ENCODE measurements at places on chromosomes 3 and 15.

DNA sequence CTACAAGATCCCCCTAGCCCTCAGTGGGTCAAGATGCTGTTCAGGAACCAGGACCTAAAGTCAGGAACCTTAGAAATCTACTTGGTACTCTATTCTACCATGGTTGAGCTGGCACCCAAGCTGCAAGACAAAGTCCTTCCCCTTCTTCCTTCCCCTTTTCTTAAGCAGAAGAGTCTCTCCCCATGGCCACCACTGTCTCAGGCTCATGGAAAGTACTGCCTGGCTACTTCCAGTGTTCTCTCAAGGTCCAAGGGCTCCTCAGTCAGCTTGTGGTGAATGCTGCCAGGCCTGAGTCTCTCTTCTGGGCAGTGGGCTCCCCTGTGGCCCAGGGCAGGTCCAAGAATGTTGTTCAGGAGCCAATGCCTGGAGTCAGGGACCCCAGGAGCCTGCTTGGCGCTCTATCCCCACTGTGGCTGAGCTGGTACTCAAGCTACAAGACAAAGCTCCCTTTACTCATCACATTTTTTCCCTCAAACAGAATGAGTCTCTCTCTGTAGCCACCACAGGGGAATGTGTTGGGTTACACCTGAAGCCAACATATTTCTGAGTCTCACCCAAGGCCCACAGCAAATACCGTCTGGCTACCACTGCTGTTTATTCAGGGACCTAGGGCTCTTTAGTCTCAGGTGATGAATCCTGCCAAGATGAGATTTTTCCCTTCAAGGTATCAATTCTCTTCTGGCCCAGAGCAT lies 18.1 kb upstream of the SLC27A2 start:
- H3K4me1 ChIP-seq, result no peaks in the 10 kb centered on the region
- no peak for ATAC-seq
- H3K36me3 ChIP-seq, result no peaks in the 10 kb centered on the region
- no peaks in the 10 kb centered on the region for H3K27me3 ChIP-seq

DNA sequence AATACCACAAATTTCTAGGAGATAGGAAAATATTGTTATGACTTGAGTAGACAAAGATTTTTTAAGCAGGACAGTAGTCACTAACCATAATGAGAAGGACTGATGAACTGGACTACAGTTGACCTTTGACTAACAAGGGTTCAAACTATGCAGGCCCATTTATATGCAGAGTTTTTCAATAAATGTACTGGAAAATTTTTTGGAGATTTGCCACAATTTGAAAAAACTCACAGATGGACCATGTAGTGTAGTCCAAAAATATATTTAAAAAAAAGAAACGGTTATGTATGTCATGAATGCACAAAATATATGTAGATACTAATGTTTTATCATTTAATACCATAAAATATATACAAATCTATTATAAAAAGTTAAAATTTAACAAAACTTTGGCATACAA lies 151.8 kb downstream of the LRRN1 start:
- no peak overlapping the region for H3K27ac ChIP-seq
- no peaks in the 10 kb centered on the region for H3K27me3 ChIP-seq
- ATAC-seq, result no peak
- no peak overlapping the region for H3K4me3 ChIP-seq
- no peaks in the 10 kb centered on the region for H3K4me1 ChIP-seq

DNA sequence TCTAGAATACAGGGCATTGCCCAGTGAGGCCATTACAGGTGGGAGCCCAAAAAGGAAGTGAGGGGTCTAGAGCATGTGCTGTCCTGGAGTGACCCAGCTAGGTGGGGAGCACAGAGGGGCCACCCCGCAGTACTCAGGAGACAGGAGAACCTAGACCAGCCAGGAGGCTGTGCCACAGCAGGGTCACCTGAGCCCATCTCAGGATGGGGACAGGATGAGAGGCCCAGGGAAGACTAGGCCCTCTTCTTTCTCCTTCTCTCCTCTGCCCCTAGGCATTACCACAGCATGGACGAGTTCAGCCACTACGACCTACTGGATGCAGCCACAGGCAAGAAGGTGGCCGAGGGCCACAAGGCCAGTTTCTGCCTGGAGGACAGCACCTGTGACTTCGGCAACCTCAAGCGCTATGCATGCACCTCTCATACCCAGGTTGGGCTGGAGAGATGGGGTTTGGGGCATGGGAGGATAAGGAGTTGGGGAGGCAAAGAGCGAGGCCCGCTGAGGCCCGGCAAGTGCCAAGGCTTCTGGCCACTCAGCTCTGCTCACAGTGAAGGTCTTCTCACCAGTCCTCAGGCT lies 20.6 kb downstream of the LOXL1 start:
- peaks cover 36% of the 10 kb centered on the region for H3K4me1 ChIP-seq
- H3K27me3 ChIP-seq, result no peaks in the 10 kb centered on the region
- no peak overlapping the region for H3K27ac ChIP-seq
- H3K4me3 ChIP-seq, result no peak overlapping the region
- H3K36me3 ChIP-seq, result no peaks in the 10 kb centered on the region

- H3K4me3 ChIP-seq, result no peak overlapping the region
- H3K4me1 ChIP-seq, result no peaks in the 10 kb centered on the region
- H3K36me3 ChIP-seq, result no peaks in the 10 kb centered on the region
- H3K27me3 ChIP-seq, result peaks cover 7% of the 10 kb centered on the region
Measured at GRCh38 chr3:182182531-182182968, 470.8 kb downstream of the SOX2 start.

GRCh38 chr3:17179381-17180205 lies 294.8 kb downstream of the PLCL2 start:
- H3K27ac ChIP-seq, result no peak overlapping the region
- no peak overlapping the region for H3K4me3 ChIP-seq
- no peak for ATAC-seq

DNA sequence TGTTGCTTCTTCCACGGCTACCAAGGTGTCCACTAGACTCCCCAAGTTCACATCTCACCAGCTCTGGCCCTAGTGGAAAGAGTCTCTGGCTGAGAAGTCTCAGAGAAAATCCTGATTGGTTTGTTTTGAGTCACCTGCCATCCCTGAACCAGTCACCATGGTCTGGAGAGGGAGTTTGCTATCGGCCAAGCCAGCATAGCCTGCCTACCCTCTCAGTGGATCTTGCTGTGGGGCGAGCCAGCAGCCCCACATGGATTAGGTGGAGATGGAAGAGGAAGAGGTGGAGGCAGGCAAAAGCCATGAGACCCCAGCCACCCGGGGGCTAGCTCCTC lies 48.1 kb upstream of the FLNB start:
- H3K4me1 ChIP-seq, result no peaks in the 10 kb centered on the region
- no peak for ATAC-seq
- H3K27me3 ChIP-seq, result no peaks in the 10 kb centered on the region
- H3K36me3 ChIP-seq, result no peaks in the 10 kb centered on the region
- no peak overlapping the region for H3K4me3 ChIP-seq

DNA sequence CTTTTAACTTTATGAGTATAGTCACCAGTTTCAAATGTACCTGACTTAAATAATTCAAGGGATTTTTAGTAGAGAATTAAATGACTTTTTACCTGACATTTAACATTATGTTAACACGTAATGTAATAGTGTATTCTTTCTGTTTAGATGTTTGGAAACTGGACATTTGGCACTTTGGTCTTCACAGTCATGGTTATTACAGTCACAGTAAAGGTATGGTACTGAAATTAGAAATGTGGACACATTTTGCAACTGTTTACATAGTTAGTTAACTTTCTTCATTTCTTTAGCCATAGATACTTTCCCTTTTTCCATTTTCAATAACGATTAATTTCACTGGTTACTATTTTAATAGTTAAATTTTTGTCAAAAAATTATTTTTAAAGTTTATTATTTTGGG lies 83.8 kb downstream of the DCUN1D1 start:
- ATAC-seq, result no peak
- H3K4me1 ChIP-seq, result peaks cover 5% of the 10 kb centered on the region
- no peak overlapping the region for H3K27ac ChIP-seq
- H3K36me3 ChIP-seq, result no peaks in the 10 kb centered on the region

- peak; percentile 35 for ATAC-seq
- H3K27ac ChIP-seq, result peak overlapping the region; percentile 67
- H3K36me3 ChIP-seq, result no peaks in the 10 kb centered on the region
- no peak overlapping the region for H3K4me3 ChIP-seq
- H3K4me1 ChIP-seq, result peaks cover 30% of the 10 kb centered on the region
Measured at GRCh38 chr3:20056725-20057611, 16.7 kb downstream of the KAT2B start.

DNA sequence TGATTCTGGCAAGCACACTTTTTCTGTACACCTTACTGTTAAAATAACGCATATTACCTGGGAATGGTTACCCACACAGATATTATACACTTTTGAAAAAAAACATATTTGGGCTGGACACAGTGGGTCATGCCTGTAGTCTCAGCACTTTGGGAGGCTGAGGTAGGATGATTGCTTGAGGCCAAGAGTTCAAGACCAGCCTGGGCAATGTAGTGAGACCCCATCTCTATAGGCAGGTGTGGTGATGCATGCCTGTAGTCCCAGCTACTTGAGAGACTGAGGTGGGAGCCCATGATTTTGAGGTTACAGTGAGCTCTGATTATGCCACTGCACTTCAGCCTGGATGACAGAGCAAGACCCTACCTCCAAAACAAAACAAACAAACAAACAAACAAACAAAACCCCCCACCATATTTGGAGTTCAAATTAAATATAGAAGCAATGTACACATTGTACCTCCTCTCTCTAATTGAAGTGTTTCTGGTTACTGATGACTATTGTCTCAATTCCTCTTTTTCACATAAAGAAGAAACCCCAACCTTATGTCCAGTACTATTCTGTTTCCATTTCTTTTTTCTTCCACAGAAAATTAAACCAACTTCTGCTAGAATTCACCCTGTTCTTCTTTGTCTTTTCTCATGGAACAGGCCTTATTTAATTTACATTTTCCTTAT lies 152.6 kb upstream of the UMPS start:
- no peaks in the 10 kb centered on the region for H3K27me3 ChIP-seq
- H3K4me3 ChIP-seq, result no peak overlapping the region
- H3K36me3 ChIP-seq, result no peaks in the 10 kb centered on the region

DNA sequence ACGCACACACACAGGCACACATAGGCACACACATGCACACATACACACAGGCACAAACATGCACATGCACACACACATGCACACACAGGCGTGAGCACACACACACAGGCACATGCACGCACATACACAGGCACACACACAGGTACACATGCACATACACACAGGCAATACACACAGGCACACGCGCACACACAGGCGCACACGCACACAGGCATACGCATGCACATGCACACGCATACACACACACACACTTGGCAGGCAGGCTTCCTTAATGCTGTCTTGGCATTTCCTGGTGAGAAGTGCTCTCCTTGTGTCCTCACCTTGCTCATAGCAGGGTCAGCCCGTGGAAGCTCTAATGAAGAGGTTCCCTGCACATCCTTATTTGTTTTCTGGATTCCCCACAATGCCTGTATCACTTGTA lies 8.4 kb upstream of the SLCO2A1 start:
- no peak overlapping the region for H3K4me3 ChIP-seq
- H3K27me3 ChIP-seq, result no peaks in the 10 kb centered on the region
- no peaks in the 10 kb centered on the region for H3K4me1 ChIP-seq
- H3K36me3 ChIP-seq, result no peaks in the 10 kb centered on the region
- H3K27ac ChIP-seq, result no peak overlapping the region
- ATAC-seq, result no peak

Measured in gastroesophageal sphincter (tissue), 4 donors.